ENCODE measurements at places on chromosomes 4 and X.

GRCh38 chr4:143302536-143302935 is 34.1 kb upstream of the GAB1 start:
- no peak for DNase-seq

DNA sequence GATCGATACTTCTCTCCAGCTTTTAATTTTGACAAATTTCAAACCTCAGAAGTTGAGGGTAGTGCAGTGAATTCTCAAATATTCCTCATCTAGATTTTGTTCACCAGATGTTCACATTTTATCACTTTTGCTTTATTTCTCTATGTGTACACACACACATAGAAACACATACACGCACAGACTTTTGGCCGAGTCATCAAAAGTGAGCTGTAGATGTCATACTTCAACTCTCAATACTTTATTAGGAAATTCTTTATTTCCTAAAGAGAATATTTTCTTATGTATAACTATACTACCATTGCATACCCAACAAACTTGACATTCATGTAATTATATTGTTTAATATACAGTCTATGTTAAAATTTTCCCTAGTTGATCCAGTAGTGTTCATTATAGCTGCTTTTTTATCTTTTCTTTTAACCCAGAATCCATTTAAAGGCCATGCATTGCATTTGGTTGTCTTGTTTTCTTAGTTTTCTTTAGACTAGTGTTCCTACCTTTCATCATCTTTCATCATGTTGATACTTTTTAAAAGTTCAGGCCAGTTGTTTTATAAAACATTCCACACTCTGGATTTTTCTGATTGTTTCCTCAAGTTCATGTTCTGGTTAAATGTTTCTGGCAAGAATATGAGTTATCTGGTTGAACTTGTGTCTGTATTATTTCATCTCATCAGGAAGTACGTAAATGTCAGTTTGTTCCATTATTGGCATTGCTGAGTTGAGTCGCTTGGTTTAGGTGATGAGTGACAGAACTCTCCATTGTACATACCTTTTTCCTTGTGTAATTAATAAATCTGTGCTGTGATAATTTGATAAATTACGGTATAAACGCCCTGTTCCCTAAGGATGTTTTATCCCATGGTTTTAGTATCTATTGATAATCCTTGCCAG is 94.1 kb upstream of the TLR2 start:
- no peak for DNase-seq

DNA sequence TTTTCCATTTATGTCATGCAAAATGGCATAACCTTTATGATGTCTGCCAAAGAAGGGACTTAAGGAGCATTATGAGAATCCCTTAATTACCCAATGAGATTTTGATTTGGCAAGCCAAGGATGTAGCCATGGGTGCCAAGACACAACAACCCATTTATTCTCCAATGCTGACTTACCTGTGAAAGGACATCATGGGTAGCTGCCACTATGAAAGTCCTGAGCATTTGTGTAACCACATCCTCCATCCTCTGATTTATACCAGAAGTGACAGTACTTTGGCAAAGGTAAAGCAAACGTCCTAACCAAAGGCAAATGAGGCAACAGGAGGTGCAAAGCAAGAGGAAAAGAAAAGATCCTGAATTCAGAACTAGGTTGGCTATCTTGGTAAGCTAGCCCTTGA is 87.3 kb upstream of the EMCN start:
- no peak for DNase-seq

- no peak for DNase-seq
Measured at GRCh38 chr4:111435986-111436744, 709.1 kb upstream of the FAM241A start.

GRCh38 chr4:41575207-41575606 is 37.2 kb downstream of the LIMCH1 start:
- DNase-seq, result no peak

DNA sequence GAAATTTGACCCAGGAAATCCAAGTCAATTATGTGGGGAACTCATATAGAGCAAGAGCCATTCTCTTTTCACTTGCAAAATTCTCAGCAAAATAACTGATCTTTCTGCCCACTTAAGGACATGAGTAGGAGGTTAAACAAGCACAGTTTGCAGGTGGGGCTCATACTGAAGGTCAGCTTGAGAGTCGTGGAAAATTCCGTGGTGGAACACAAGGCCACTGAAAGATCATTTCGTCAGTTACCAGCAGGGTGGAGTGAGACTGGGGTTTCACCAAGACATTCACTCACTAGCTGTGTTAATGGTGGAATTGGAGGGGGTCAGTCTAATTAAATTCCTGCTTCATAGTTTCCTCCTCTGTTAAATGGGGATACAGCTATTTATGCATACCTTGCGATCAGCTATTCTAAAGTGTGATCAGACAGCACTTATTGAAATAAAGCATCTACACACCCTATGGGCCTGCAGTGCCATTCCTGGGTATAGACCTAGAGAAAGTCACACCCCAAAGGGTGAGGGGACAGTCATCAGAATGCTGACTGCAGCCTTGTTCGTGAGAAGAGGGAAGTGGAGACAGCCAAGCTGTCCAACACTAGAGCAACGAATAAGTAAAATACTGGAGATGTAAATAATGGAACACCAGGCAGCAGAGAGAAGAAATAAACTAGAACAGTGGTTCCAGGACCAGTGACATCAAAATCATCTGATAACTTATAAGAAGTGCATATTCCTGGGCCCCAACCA is 42.7 kb upstream of the CLNK start:
- no peak for DNase-seq

DNA sequence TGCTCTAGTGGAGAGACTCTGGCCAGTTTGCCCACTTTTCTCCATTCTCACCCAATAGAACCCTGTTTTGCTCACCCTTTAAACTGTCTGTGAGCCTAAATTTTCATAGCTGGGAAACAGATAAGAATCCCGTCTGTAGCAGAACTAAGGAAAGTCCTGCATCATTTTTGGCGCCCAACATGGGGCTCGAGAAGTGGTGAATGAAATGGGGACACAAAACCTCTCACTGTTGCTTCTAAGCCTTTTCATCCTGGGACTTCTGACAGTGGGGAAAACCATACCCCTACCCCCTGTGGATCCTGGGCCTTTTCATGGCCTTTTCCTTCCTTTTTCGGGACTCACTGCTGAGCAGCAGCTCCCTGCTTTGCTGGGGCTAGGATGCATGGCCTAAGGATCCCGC is 189.9 kb downstream of the INPP4B start:
- no peak for DNase-seq

GRCh38 chr4:51884606-51885005 is 41.7 kb downstream of the DCUN1D4 start:
- DNase-seq, result no peak

- DNase-seq, result no peak
Measured at GRCh38 chr4:80007745-80008149, 65.3 kb downstream of the ANTXR2 start.

GRCh38 chr4:94976371-94977011 is 218.7 kb downstream of the BMPR1B start:
- no peak for DNase-seq

DNA sequence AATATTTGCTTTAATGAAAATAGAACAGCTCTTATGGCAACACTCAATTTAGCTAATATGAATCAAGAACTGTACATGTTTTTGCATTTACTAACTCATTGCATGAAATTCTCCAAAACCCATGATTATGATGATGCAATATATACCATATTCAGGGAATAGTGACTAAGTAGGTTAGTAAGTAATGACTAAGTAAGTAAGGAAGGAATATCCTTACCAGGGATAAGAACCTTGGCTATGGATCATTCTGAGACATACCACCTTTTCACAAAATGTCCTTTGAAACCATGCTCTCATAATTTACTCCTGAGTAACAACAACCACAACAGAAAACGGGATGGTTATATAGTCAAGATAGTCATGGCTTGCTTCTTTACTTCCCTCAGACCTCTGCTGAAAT is 1513.0 kb downstream of the STIM2 start:
- no peak for DNase-seq
